Stimulated activated CD8-positive, alpha-beta memory T cell treated with anti-CD3 and anti-CD28 coated beads, Interleukin-4, amount 100 ng/mL, for 48 hours (primary cell): ENCODE measurements at places on chromosomes 2 and 18.
A peak's percentile ranks its signal among the peaks of the same experiment; 100 is the strongest.

- no peak for DNase-seq
These were observed 50.5 kb downstream of the OSBPL6 start for GRCh38 chr2:178244777-178245176.

GRCh38 chr2:119243621-119244020, 20.0 kb downstream of the STEAP3 start:
- no peak for DNase-seq

DNA sequence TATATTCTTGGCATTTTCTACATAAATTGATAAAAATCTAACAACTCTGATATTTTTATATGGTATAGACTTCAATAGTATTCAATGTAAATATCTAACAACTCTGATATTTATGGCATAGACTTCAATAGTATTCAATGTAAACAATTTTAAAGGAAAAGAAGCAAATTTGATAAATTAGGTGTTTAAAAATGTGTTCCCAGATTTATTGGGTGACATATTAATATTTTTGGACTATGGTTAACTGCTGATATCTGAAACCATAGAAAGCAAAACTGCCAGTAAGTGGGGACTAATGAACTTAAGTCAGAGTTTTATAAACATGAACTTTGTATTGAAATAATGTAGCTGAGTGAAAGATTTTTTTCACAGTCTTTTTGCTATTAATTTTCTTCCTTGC, 1576.0 kb upstream of the DDX18 start:
- DNase-seq: no peak

GRCh38 chr2:128754246-128754724, 435.6 kb upstream of the HS6ST1 start:
- DNase-seq: no peak

DNA sequence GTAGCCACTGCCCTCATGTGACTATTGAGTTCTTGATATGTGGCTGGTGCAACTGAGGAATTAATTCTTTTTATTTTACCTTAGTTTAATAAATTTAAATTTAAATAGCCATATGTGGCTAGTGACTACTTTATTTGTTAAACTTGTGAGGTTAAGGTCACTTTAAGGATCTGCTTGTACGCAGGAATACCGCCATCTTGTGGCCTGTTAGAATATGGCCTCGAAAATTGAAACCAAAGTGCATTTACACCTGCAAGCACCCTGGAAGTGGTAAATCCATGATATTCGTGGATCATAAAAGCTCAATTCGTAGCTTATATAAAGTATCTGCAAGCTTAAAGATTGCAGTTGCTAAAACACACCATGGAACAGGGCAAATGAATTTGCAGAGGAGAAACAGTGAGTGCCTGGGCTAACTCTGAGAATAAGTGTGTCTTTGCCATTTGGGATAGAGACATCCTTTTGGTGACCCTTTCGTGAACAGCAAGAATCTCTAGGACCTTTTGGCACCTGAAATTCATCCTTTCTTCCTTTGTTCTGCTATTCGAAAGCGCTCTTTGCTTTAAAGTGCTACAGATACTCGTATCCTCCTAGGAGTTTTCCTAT, 59.9 kb upstream of the REG3A start:
- DNase-seq: peak; percentile 31

- DNase-seq: no peak
These were observed 37.9 kb downstream of the SLC38A11 start for GRCh38 chr2:164917296-164917903.

DNA sequence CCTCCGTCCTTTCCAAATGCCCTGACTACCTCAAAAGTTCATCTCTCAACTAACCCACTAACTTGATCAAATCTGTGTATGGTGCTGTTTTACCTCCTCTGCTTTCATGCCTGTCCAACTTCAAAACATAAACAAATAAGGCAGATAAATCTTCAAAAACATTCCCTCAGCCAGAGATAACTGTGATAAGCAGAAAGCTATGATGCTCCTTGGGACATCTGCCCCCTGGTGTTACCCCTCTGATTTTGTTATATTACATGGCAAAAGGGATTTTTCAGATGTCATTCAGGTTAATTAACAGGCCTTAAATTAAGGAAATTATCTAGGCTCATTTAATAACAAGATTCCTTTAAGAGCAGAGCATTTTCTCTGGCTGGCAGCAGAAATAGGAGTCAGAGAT, 810.8 kb upstream of the CHAC2 start:
- DNase-seq: no peak

DNA sequence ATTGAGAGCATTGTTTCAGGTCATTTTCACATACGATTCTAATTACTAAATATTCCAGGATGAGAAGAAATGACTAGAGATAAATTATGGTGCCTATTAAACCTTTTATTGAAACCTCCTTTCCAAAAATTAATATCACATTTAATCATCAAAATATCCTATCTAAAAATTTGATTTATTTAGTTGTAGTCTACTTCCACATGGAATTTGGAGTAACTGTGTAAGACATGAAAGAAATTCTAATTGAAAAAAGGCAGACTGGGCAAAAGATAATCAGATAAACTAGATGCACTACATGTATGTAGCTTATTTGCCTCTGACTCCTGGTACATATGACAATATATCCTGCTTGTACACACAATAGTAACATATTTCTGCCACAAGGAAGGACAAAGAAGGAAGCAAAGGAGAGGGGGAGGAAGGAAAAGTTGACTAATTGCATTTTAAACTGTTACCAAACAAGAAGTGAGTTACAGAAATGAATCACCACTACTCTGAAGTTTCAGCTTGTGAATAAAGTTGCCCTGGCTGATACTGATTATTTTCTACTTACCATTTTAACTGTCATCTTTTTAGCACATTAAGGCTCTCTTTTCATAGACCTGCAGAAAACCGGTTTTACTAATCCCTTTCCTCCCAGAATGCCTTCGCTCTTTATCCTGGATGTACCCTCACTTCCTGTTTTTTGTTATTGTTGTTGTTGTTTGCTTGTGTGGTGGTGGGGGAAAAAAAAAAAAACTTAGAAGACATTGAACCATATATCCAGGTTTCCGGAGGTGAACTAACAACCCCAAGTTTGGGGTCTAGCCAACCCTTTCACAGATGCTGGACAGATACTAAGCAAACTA, 28.4 kb downstream of the NRXN1 start:
- no peak for DNase-seq

GRCh38 chr2:12243381-12243780, 473.4 kb upstream of the TRIB2 start:
- no peak for DNase-seq

DNA sequence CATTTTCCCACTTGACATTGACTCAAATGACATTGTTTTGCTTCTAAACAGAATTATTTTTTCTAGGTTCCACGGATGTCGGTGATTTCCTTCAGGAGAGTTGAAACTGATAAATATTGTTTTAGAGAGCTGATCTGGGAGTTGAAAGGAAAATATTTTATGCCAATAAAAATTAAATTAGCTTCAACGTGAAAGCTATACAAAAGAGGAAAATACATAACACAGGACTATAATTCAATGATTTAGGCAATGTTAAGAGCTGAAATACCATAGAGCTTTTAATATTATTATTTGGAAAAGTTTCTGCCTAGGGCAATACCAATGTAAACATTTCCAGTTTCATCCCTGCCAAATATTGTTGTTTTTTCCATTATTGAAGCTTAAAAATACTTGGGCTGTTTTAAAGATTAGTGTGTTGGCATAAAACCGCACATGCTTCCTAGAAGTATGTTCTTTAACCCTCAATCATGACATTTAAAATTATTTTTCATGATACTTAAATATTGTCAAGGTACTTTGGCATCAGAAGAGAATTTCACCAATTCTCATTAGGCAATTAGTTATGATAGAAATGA, 18.6 kb upstream of the PDE1A start:
- no peak for DNase-seq

DNA sequence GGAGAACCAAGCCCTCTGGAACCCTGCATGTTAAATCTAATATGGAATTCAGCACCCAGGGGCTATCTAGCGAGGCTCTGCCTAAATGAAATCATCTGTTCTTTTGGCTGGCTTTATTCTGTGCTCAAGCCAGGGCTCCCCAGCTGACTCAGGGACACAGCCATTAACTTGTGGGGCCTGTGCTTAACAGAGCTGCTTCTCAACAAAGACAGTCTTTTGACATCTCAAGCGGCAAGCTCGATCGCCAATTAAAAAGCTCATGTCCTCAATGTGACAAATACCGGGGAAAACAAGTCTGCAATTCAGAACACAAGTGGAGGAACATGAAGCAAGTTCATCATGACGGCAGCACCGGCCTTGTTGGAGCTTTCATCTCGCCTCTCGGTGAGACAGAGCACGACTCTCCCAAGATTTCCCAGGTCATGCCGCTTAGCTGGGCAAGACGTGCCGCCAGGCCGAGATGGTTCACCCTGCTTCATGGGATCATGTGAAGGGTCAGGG, 64.9 kb downstream of the KLHL29 start:
- peak; percentile 7 for DNase-seq

DNA sequence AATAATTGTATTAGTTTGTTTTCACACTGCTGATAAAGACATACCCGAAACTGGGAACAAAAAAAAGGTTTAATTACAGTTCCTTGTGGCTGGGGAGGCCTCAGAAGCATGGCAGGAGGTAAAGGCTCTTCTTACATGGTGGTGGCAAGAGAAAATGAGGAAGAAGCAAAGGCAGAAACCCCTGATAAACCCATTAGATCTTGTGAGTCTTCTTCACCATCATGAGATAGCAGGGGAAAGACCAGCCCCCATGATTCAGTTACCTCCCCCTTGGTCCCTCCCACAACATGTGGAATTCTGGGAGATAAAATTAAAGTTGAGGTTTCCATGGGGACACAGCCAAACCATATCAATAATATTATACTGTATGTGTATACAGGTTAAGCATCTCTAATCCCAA, 73.3 kb upstream of the CABLES1 start:
- no peak for DNase-seq

DNA sequence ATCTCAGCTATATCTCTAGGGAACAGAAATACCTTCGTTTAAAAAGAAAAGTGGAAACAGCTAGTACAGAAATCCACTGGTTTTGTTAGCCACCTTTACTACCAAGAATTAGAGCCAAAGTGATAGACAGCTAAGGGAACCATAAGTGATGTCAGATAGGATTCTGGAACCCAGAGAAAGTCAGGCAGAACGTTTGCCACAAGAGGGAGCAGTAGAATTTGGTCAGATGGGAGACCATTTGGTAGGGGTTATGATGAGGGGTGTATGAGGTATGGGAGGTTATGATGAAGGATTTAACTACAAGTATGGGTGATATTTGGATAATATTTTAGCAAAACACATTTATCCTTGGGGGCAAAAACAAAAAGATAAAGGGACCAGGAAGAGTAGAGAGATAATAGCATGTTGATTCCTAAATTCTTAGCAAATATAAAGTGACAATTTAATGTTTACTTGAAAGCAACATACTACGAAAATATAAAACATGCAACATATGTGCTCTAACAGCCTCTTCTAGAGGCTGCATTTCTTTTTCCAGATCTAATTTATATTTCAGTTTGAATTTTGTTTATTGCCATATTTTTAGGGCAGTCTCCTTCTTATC, 3.3 kb downstream of the SLC8A1 start:
- DNase-seq: no peak

- DNase-seq: no peak
These were observed 138.6 kb downstream of the KLHL29 start for GRCh38 chr2:23523373-23524260.

DNA sequence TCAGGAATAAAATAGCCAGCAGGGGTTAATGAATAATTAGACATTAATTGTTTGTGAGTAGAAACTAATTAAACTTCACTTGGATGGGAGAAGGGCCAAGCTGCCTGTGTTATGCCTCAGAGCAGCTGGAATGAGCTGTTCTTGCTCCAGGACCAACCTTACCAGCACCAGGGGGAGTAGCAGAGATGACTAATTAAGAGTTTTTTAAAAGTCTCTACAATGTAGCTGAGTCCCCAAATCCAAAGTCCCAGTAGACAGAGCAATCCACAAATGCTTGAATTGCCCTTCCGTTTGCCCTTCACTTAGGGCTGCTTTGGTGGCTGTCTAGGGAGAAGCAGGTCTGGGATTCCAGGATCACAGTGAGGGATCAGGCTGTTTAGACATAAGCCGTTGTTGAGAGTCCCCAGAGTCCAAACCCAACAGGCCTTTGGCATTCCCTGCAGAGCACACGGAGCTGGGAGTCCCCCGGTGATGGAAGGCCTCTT, 59.4 kb downstream of the RHOB start:
- no peak for DNase-seq

DNA sequence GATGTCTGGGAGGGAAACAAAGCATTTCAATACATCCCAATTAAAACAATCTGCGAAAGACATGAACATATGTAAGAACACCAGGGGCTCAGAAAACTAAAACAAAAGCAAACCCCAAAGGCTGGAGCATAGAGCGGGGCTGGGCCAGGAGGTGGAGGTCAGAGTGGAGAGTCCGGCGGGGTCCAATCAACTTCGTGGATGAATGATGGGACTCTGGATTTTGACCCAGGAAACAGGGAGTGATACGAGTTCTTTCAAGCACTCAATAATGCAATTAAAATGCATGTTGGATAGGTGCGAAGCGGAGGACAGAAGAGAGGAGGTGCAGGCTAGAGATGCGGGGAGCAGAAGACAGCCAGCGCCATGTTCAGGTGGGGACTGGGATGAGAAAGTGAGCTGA, 200.7 kb upstream of the PXDN start:
- no peak for DNase-seq
